ENCODE measurements at places on chromosomes 4 and X. TPM values are rescaled to one million over a fixed set of nuclear protein-coding genes. Genes with fewer than 3 reads are reported as not detected.

GRCh38 chrX:126551306-126551705 lies 1.3 kb downstream of the DCAF12L1 start:
- DNase-seq, result no peak

DNA sequence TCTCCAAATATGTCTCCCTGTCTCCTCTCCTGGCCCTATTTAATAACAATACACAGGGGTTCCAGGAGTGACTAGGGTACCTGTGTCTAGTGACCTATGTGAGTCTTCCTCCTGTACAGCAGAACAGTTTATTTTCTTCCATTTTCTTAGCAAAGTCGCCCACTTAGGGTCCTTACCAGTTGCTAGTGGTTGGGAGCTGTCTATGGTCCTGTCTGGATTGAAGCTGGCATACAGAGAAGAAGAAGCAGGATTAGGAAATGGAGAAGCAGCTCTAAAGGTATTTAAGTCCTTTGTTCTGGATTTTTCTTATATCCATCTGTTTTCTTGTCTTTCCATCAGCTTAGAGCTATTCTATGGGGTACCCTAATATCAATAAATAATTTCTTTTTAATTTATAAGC lies 587.1 kb upstream of the CPEB2 start:
- DNase-seq, result no peak

DNA sequence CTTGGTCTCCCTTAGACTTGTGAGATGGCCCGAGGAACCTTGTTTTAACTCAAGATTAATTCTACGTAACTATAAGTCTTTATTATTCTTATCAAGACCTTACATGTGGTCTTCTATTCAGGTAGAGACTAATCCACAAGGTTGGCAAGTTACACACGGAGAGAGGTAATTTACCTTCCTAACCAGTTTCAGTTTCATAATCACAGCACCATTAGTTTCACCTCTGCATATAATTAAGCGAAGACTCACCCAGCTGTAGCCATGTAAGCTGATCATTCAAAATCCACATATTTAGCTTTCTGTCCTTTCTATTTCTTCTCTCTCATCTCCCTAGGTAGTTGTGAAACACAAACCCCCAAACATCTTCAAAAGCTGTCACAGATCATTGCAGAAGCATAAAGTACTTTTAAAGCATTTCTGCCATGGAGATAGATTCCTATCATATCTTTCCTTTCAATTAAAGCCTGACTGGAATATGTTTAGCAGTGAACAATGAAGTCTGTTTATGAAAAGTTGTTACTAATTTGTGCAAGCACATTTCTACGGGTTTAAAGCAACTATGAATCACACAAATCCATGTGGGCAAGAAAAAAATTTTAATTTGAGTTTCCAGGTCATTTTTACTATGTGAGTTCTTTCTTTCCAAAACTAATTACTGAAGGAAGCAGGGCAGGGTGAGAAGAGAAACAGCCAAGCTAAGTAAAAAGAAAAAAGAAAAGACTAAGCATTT lies 78.5 kb downstream of the BTC start:
- no peak for DNase-seq

FGA gene
- 2.8 TPM for total RNA-seq

TET2 gene
- 42.3 TPM for total RNA-seq

LRRC66 gene
- total RNA-seq, result 0.47 TPM

- DNase-seq, result no peak
Measured at GRCh38 chrX:150213481-150214030, 149.6 kb upstream of the MAMLD1 start.
